WTC11 (cell line): ENCODE measurements at places on chromosomes 16 and 17.

- peak overlapping the region; percentile 97 for H3K27ac ChIP-seq
- H3K4me1 ChIP-seq = peaks cover 92% of the 10 kb centered on the region
- DNase-seq = no peak
- no peaks in the 10 kb centered on the region for H3K36me3 ChIP-seq
- H3K4me3 ChIP-seq = no peak overlapping the region
These were observed 8.8 kb upstream of the NR1D1 start for GRCh38 chr17:40108970-40109824.

GRCh38 chr17:40516581-40517285 lies 15.3 kb upstream of the TNS4 start:
- no peak for DNase-seq
- H3K4me3 ChIP-seq = no peak overlapping the region
- H3K4me1 ChIP-seq = peaks cover 24% of the 10 kb centered on the region
- no peaks in the 10 kb centered on the region for H3K36me3 ChIP-seq

GRCh38 chr16:8736123-8736668 lies 61.2 kb downstream of the TMEM186 start:
- peaks cover 6% of the 10 kb centered on the region for H3K27me3 ChIP-seq
- H3K36me3 ChIP-seq = peaks cover 9% of the 10 kb centered on the region
- DNase-seq = no peak
- no peak overlapping the region for H3K4me3 ChIP-seq
- H3K27ac ChIP-seq = no peak overlapping the region
- H3K4me1 ChIP-seq = peaks cover 6% of the 10 kb centered on the region; the same call in 1 of the 2 replicates

- DNase-seq = no peak
- no peak overlapping the region for H3K27ac ChIP-seq
- no peak overlapping the region for H3K4me3 ChIP-seq
- no peaks in the 10 kb centered on the region for H3K27me3 ChIP-seq
- H3K4me1 ChIP-seq = peaks cover 13% of the 10 kb centered on the region
These were observed 47.1 kb downstream of the VAC14 start for GRCh38 chr16:70753694-70754325.

DNA sequence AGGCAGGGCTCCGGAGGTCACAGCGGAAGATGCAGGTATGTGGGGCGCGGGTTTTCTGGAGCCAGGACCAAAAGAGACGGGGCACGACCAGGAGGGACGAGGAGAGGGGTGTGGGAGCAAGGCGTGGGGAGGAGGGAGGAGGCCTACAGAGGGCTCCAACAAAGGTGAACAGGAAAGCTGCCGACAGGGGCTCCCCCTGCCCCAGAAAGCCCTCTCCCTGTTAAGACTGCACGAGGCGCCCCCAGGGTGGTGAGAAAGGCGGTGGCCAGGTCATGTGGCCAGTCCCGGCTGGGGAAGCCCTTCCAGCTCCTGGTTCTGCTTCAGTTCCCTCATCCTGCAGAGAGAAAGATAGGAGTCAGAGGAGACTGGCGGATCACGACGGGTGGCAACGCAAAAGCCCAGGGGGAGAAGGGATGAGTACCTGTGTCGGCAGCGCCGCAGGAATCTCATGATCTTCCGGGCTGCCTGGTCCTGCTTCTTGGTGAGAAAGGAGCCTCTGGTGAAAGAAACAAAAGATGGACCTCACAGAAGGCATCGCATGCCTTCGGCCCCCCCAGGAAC lies 949 bp upstream of the SPAG7 start:
- DNase-seq = peak; percentile 36
- no peak overlapping the region for H3K4me3 ChIP-seq
- H3K36me3 ChIP-seq = peaks cover 20% of the 10 kb centered on the region
- peaks cover 31% of the 10 kb centered on the region for H3K4me1 ChIP-seq
- H3K27me3 ChIP-seq = peaks cover 23% of the 10 kb centered on the region
- peak overlapping the region; percentile 80 for H3K27ac ChIP-seq

GRCh38 chr16:19753815-19754643 lies 36.0 kb downstream of the IQCK start:
- DNase-seq = no peak
- no peaks in the 10 kb centered on the region for H3K4me1 ChIP-seq
- no peaks in the 10 kb centered on the region for H3K27me3 ChIP-seq
- no peak overlapping the region for H3K27ac ChIP-seq
- no peaks in the 10 kb centered on the region for H3K36me3 ChIP-seq
- no peak overlapping the region for H3K4me3 ChIP-seq

- H3K36me3 ChIP-seq = no peaks in the 10 kb centered on the region
- H3K27ac ChIP-seq = no peak overlapping the region
- peaks cover 9% of the 10 kb centered on the region for H3K4me1 ChIP-seq
- no peak overlapping the region for H3K4me3 ChIP-seq
- no peak for DNase-seq
These were observed 3.3 kb upstream of the HBM start for GRCh38 chr16:162271-162991.

DNA sequence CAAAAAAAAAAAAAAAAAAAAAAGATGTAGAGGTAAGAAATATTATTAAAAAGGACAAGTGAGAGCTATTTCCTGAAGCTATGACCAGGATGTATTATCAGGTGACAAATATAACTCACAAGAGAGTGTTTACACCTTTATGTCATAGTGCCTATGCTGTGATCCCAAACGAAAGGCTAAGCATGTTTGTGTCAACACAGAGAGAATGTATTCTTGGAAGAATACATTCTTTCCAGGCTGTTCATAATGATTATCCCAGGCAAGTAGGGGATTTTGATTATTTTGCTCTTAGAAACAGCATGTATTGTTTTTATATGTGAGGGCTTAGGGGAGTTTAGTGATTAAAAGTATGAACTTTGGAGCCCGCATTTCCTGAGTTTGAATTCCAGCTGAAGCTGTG lies 175.0 kb downstream of the SPECC1 start:
- H3K4me3 ChIP-seq = no peak overlapping the region
- DNase-seq = no peak
- peaks cover 68% of the 10 kb centered on the region for H3K4me1 ChIP-seq
- no peak overlapping the region for H3K27ac ChIP-seq

DNA sequence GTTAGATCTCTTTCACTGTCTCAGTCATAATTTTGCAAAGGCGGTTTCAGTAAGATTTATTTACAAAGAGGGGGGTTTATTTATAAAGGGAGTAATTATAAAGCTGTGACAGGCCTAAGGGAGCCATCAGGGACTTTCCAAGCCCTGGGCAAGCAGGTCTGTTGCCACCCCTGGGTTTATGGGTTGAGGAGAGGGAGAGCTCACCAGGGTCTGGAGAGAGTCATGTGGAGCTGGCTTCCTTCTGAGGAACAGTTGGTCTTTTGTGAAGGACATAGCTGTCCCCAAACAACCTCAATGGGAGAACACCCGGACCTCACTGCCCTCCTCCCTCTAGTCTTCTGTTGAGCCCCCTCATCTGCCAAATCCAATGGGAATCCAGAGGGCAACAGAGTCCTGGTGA lies 9.8 kb downstream of the ITGAM start:
- no peak for DNase-seq
- no peaks in the 10 kb centered on the region for H3K36me3 ChIP-seq
- peaks cover 18% of the 10 kb centered on the region for H3K4me1 ChIP-seq
- H3K27ac ChIP-seq = 0 out of 2 replicates have a peak overlapping the region, but pooled peaks have one; percentile 4

DNA sequence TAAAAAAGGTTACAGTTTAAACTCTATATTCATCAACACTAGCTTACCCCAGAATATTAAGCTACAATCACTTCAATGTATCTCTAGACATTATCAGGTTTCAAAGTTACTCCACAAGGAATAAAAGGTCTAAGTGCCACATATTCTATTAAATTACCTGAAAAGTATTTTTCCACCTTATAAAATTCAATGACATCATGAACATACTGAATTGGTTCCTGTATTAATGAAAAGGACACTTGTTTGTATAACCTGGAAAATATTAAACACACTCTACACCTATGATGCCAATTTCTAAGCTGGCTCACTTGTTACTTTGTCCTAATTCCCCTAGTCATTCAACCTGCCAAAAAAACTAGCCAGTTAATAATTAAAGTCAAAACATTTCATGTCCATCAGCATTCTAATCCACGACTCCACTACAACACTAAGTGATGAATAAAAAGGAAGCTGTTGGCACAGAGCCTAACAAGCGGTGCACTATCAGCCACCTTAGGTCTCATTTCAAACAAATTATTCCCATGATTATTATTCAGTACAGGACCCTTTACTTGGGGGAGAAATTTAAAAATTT lies 12.2 kb downstream of the MED13 start:
- peaks cover 49% of the 10 kb centered on the region for H3K36me3 ChIP-seq
- H3K27ac ChIP-seq = no peak overlapping the region
- no peaks in the 10 kb centered on the region for H3K27me3 ChIP-seq
- DNase-seq = no peak
- H3K4me3 ChIP-seq = no peak overlapping the region

DNA sequence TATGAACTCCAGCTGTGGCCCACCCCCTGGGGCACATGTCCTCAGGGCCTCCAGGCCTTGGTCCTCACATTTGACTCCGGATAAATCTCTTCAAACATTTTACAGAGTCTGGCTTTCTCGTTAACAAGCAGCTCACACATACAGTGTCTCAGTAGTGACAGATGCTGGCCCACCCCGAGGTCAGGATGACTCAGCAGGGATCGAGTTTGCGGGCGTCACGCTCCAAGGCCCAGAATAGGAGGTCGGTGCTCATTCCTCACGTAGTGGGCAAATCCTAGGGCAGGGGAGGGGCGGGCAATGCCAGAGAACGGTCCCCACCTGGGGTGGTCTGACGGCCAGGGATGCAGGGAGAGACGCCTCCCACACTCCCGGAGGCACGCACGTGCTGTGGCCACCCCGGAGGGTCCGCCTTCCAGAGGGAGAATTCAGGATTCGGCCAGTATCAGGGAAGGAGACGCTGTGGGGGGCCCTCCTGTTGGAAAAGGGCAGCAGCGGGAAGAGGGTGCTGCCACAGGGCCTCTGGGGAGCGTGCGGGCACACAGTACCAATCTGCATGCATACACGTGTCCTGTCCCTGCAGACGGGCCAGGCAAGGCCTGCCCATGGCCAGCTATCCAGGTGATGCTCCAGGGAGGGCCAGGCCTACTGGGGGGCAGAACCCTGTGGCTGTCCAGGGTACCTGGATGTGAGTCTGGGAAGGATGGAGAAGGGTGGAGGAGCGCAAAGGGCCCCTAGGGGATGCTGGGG lies 8.6 kb downstream of the SLC7A5 start:
- peaks cover 19% of the 10 kb centered on the region for H3K36me3 ChIP-seq
- no peak for DNase-seq
- no peak overlapping the region for H3K4me3 ChIP-seq

- peaks cover 87% of the 10 kb centered on the region for H3K4me1 ChIP-seq
- peak; percentile 1 for DNase-seq
- H3K27ac ChIP-seq = peak overlapping the region; percentile 94
- H3K36me3 ChIP-seq = no peaks in the 10 kb centered on the region
These were observed 106.8 kb downstream of the ZNF778 start for GRCh38 chr16:89324056-89325010.

- H3K4me1 ChIP-seq = no peaks in the 10 kb centered on the region
- no peaks in the 10 kb centered on the region for H3K36me3 ChIP-seq
- H3K27ac ChIP-seq = no peak overlapping the region
These were observed 110.8 kb upstream of the MPHOSPH6 start for GRCh38 chr16:82280867-82281266.

GRCh38 chr16:84643180-84643583 lies 5.1 kb upstream of the KLHL36 start:
- peaks cover 14% of the 10 kb centered on the region for H3K27me3 ChIP-seq
- peaks cover 22% of the 10 kb centered on the region for H3K4me1 ChIP-seq
- no peak overlapping the region for H3K27ac ChIP-seq
- no peak overlapping the region for H3K4me3 ChIP-seq
- no peak for DNase-seq
- no peaks in the 10 kb centered on the region for H3K36me3 ChIP-seq

DNA sequence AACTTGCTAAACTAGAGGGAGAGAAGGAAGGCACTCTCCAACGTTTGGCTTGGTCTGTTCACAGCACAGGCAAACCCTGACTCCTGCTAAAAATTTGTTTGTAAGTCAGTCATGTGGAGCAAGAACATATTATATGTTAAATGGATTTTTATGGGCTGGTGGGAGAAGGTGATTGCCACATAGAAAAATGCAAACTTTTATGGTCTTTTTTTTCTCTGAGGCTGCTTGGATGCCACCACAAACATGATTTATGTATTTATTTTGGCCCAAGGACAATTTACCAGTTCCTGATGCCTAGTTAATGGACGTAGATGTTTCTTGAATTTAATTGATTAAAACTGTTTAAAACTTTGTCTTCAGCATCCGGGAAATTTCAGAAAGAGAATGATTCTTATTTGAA lies 274.2 kb upstream of the MYOCD start:
- no peaks in the 10 kb centered on the region for H3K36me3 ChIP-seq
- no peak overlapping the region for H3K4me3 ChIP-seq
- no peak overlapping the region for H3K27ac ChIP-seq
- no peaks in the 10 kb centered on the region for H3K27me3 ChIP-seq
- peaks cover 12% of the 10 kb centered on the region for H3K4me1 ChIP-seq

- no peaks in the 10 kb centered on the region for H3K4me1 ChIP-seq
- no peaks in the 10 kb centered on the region for H3K36me3 ChIP-seq
- no peak overlapping the region for H3K27ac ChIP-seq
- DNase-seq = no peak
These were observed 10.0 kb upstream of the SRRM2 start for GRCh38 chr16:2742323-2743006.

DNA sequence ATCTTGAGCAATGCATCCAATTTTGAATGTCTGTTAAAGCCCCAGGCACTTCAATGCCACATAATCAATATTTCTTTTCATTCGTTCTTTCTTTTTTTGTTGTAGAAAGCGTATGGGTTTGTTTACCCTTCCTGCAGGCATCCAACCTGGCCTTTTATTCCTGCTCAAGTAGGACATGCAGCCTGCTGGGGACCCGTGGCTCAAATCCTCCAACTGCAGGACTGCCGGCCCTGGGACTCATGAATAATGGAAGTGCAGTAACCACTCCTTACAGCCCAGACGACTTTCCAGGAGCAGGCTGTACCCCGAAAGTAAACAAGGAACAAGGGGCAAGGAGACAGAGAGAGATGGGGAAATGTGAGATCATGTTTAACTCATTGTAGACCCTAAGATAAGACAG lies 126.4 kb downstream of the SALL1 start:
- no peak overlapping the region for H3K4me3 ChIP-seq
- no peak for DNase-seq
- H3K36me3 ChIP-seq = no peaks in the 10 kb centered on the region
- H3K27me3 ChIP-seq = peaks cover 3% of the 10 kb centered on the region
- H3K27ac ChIP-seq = no peak overlapping the region; the same call in 1 of the 2 replicates

GRCh38 chr17:79517827-79518584 lies 92.8 kb downstream of the RBFOX3 start:
- H3K4me1 ChIP-seq = peaks cover 12% of the 10 kb centered on the region
- no peaks in the 10 kb centered on the region for H3K36me3 ChIP-seq
- peaks cover 4% of the 10 kb centered on the region; the same call in 1 of the 2 replicates for H3K27me3 ChIP-seq

GRCh38 chr16:67158637-67159600 lies 790 bp downstream of the TRADD start:
- H3K27ac ChIP-seq = no peak overlapping the region
- H3K36me3 ChIP-seq = peaks cover 2% of the 10 kb centered on the region; the same call in 1 of the 2 replicates
- peak; percentile 48 for DNase-seq
- H3K4me3 ChIP-seq = peak overlapping the region; percentile 74
- peaks cover 100% of the 10 kb centered on the region for H3K27me3 ChIP-seq
- H3K4me1 ChIP-seq = peaks cover 25% of the 10 kb centered on the region

DNA sequence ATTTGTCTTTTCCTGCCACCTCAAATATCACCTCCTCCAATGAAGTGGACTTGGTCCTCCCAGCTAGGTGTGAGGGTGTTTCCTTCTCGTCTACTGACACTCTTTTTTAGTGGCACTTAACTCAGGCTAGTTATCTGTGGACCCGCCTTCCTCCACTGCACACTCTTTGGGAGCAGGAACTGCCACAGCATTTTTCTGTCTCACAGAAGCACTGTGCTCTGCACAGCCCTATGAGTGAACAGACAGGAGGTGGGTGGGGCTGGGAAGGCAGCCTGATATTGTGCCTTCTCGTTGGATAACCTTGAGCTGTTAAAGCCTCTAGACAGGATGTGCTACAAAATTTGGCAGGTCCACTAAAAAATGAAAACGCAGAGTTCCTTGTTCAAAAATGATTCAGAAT lies 31.9 kb upstream of the HOXB13 start:
- no peaks in the 10 kb centered on the region for H3K36me3 ChIP-seq
- no peaks in the 10 kb centered on the region for H3K4me1 ChIP-seq
- peaks cover 98% of the 10 kb centered on the region for H3K27me3 ChIP-seq
- no peak overlapping the region for H3K27ac ChIP-seq
- DNase-seq = no peak
- H3K4me3 ChIP-seq = no peak overlapping the region
